ENCODE measurements at places on chromosomes 7 and 10.

DNA sequence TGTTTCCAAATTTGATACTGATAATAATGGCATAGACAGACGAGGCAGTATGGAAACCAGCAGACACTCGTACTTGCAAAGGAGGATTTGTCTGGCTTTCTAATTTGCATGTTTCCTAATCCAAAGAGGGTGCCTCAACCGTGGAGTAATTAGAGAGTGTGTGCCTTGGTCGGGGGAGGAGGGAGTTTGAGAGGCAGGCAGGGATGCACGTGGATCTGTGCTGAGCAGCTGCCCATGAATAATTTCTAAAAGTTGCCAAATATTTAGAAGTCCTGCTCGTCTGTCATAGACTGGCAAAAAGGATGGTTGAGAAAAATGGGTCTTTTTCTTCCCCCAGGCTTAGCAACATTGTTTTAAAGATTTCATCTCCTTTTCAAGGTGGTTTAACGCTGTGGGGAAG lies 69.4 kb downstream of the PTPRE start:
- DNase-seq, result no peak

DNA sequence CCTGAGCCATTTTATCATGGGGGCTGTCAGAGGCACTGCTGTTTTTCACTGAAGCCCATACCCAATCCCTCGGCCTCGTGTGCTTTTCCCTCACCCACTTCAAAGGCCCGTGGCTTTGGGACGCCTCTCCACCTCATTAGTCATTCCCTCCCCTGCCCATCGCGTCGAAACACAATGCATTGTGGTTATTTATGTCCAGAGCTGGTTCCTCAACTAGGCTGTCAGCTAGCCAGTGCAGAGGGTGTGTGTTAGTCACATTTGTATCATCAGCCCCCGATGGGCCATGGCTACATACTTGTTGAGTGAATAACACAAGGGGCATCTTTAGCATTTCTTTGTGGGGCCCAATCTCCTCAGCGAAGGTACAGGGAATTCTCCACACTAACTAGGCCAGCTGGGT lies 3.8 kb upstream of the CRCP start:
- no peak for DNase-seq

- no peak for DNase-seq
Measured at GRCh38 chr10:111493024-111493625, 416.3 kb downstream of the ADRA2A start.

DNA sequence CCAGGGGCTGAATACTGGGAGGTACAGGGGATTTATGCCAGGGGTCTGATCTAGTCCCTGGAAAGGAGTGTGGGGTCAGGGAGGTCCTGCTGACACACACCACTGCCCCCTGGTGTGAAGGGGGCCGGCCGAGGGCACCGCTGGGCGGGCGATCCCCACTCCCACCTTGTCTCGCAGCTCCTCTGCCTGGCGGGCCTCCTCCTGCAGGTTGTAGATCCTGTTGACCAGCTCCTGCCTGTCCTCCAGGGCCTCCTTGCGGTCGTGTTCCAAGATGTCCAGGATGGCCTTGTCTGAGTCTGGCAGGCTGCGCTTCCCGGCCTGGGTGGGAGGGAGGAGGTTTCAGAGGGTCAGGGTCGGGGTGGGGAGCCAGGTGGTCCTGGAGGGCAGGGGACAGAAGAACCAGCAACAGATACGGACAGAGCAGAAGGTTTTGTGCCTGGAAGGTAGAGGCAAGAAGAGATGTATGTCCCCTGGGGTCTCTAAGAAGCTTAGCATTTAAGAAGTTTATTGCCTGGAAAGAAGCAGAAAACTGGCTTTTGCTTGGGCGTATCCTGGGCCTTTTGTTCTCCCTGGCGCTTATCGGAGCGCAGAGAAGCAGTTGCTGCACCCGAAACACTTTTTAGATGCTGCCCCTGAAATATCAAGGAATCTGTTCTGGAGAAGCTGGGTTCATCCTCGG lies 94.5 kb upstream of the GNA12 start:
- DNase-seq, result no peak

DNA sequence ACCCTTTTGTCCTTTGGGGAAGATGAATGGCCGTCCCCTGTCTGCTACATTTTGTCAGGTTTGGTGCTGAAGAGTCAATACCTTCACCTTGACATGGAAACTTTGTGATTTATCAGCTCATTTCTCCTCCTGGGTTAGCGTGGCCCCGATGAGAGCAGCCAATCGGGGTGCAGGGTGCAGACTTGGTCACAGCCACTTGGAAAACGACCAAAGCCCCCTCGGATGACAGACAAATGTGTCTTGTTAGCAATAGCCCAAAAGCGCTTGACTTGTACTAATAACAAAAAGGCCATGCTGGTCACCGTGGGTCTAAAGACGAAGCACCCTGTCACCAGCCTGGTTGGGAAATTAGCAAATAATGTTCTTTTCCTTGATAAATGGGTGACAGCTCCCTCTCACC lies 103.7 kb downstream of the EBF3 start:
- DNase-seq, result no peak

GRCh38 chr7:2354939-2355704 lies 495 bp downstream of the EIF3B start:
- DNase-seq, result no peak
